Fibroblast of skin of right quadriceps (primary cell): ENCODE measurements at places on chromosomes 4 and X.

- DNase-seq = no peak
Measured at GRCh38 chr4:4594285-4594920, 52.6 kb upstream of the STX18 start.

DNA sequence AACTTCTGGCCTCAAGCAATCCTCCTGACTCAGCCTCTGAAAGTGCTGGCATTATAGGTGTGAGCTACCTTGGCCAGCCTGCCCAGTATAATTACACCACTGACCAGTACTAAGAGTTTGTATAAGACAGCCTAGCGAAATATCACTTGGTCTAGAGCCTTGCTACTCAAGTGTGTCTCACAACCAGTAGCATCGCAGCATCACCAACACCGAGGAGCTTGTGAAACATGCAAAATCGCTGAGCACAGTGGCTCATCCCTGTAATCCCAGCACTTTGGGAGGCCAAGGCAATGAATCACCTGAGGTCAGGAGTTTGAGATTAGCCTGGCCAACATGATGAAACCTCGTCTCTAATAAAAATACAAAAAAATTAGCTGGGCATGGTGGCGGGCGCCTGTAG lies 102.0 kb upstream of the GATB start:
- no peak for DNase-seq

- DNase-seq = no peak
Measured at GRCh38 chrX:135434258-135435138, 12.8 kb downstream of the SMIM10L2A start.

DNA sequence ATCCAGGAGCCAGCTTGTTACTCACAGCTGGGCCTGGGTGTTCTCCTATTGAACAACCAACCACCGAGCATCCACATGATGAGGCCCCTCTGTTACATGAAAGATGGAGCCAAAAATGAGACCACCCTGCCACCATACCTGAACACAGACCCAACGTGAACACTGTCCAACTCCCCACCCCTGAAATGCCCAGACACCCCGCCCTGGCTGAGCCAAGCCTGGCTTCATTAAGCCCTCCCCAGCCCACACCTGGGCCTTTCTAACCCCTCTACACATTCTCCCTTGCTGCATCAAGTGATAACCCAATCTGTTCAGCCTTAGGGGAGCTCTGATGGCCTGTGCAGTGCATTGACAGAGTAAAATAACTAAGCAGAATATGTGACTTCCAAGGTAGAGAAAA lies 80.7 kb downstream of the EVC start:
- no peak for DNase-seq

GRCh38 chrX:106467422-106467821 lies 144.4 kb upstream of the RADX start:
- no peak for DNase-seq

DNA sequence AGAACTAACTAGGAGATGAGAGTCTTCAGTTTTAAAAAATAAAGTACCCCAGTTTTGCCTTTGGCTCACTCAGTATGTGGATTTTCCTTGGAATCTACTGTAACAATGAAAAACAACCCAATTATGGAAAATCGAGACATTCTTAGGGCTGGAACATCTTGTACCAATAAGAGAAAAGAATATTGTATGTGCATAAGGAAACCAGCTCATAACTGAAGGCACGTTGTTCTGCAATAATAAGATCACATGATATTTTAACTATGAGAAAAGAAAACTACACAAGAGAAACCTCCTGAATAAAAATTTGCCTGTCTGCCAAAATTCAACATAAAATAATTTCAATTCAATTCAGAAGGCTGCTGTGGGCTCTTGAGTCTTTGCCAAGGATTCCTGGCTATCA lies 261.8 kb upstream of the EDNRA start:
- DNase-seq = no peak

- DNase-seq = no peak
Measured at GRCh38 chr4:143285696-143286437, 50.8 kb upstream of the GAB1 start.

- no peak for DNase-seq
Measured at GRCh38 chrX:20967725-20968124, 406.5 kb upstream of the CNKSR2 start.
